Activated naive CD4-positive, alpha-beta T cell (primary cell): ENCODE measurements at places on chromosomes 5 and 9.

GRCh38 chr5:154164249-154164581 is 26.3 kb upstream of the GALNT10 start:
- DNase-seq: no peak

DNA sequence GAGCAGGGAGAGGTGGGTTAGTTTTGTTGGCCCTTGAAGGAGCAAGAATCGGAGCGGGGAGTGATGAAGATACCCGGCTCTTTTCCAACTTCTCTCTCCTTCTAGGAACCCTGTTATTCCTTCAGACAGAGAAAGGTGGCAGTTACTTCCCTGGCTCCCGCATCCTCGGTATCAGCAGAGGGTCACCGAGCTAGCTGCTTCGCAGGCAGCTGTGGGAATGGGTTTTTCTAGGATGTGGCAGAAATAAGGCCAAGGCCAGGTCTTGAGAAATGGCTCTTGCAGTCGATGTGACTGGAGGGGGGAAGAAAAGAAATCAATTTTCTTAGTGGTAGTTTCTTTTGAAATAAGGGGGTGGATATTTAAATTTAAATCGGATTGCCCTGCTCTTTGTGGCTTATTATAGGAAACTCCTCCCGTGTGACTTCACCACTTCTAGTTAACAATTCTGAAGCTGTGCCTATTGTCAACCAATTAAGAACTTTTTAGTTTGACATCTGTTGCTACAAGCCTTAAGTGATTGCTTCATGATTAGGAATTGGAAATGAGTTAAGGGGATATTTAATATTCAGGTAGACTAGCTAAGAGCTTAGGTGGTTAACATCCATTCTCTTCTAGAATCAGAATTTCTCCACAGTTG is 1.4 kb downstream of the SAP30L start:
- DNase-seq: no peak

GRCh38 chr9:96618209-96619123 is 1.2 kb downstream of the CDC14B start:
- no peak for DNase-seq

GRCh38 chr9:89493671-89494070 is 4.2 kb downstream of the SEMA4D start:
- no peak for DNase-seq

DNA sequence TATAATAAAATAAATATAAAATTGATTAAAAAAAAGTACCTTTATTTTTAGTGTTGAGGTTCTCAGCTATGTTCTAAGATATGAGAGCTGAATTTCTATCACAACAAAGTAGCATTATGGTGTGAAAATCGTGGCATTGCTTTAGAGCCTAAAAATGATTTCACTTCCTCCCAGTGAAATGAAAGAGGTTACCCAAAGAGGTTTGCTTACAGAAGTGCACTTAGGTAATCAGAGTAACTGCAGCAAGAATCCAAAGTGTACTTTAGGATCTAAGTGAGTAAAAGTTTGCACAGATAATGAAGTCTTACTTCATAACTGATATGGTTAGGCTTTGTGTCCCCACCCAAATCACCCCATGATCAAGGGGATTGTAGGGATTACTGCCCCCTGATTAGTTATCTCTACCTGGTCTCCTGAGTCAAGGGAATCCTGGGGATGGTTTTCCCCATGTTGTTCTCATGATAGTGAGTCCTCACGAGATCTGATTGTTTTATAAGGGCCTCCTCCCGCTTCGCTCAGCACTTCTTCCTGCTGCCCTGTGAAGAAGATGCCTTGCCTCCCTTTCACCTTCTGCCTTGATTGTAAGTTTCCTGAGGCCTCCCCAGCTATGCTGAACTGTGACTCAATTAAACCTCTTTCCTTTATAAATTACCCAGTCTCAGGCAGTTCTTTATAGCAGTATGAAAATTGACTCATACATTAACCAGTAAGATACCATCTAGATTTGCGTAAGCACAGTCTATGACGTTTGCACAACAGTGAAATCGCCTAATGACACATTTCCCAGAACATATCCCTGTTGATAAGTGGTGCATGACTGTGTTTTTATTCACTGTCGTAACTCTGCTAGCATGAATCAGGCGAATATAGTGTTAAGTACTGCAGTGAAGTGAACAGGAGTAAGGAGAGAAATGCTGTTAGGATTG is 40.3 kb upstream of the LRRC70 start:
- DNase-seq: no peak

DNA sequence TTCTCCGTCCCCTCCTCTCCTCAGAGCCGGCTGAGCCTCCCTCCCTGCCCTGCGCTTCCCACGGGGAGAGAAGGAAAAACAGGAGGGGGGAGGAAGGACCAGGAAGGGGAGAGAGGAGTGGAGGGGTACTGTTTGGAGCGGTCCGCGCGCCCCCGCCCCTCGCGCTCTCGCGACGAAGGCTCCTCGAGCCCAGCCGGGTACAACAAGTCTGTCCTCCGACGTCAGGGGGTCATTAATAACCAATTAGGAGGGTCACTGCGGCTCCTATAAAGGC is 480 bp upstream of the PRDM12 start:
- no peak for DNase-seq

- no peak for DNase-seq
Measured at GRCh38 chr9:133171161-133171961, 7.6 kb upstream of the GBGT1 start.

GRCh38 chr5:69130241-69130640 is 36.4 kb downstream of the SLC30A5 start:
- no peak for DNase-seq

- DNase-seq: no peak
Measured at GRCh38 chr9:118784033-118784432, 585.2 kb downstream of the BRINP1 start.

DNA sequence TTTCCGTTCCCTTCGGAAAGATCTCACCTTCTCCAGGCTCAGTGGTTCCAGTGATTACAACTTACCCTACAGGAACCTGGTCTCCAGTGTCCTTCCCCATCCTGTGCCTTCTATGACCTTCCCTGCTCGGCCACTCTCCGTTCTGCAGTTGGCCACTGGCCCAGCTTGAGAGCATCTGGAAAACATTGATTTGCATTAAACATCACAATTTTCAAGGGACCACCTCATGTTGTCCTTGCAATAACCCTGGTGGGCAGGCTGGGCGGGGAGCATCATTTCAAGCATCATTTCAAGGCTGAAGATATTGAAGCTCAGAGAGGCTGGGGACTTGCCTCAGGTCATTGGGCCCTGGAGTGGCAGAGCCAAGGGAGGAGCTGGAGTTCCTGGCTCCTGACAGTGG is 177.4 kb downstream of the SEC61B start:
- DNase-seq: no peak

DNA sequence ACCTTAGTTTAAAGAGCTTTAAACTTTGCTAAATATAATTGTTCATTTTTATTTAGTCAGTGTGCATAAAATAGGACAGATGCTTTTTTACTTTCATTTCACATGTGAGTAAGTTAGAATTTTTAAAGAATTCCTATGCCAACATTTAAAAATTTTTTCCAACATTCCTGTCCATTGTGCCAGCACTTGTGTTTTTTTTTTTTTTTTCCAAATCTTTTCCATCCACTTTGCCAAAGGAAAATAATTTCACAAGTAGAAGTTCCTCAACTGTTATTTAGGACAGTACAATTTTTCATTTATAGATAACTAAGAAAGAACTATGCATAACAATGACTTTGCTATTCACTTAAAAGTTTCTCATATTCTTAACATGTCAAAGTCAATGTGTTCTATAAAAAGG is 189.5 kb downstream of the ADAMTS6 start:
- DNase-seq: no peak

- no peak for DNase-seq
Measured at GRCh38 chr5:133235696-133236426, 184.0 kb downstream of the HSPA4 start.

GRCh38 chr5:108102463-108102862 is 279.4 kb downstream of the FBXL17 start:
- no peak for DNase-seq

DNA sequence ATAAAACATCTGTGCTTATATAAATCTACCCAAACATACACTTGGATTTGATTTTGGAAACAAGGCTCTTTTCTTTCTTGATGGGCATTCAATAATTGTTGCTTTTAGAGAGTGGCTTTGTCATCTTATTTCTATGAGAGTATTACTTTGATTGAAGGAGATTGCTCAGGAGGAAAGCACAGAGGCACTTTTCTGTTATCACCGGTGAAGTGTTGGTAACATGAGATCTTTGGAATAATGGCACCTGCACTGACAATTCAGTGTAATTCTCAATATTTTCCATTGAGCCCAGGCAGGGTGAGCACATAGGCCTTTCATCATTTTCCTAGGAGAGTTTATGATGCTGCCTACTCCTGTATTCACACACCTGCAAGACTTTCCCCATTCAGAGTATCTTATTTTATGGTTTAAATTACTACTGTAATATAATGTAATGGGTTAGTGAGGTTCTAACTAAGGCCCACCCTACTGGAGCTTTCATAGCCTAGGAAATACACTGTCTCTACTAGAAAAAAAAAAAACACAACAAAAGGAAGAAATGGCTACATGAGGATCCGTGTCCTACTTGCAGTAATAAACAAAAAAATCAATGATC is 244.3 kb downstream of the DENND1A start:
- DNase-seq: no peak

DNA sequence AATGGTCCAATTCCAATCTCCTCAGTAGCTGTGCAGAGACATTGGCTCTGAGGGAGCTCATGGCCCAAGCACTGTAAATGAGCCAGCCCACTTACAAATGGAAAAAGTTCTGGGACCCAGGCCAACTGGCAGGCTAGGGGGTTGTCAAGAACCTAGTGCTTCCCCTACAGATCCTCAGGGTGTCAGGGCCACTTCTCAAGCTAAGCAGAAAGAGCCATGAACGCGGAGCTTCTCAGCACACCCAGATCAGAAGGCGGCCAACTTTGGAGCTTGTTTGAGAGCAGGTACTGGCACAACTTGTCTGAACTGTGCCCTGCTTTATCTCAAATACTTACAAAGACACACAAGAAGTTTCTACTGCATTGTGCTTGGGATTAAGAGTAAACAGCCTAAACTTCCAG is 17.5 kb downstream of the TLE1 start:
- no peak for DNase-seq

- DNase-seq: no peak
Measured at GRCh38 chr5:167426501-167426900, 864.9 kb upstream of the WWC1 start.

GRCh38 chr9:75265525-75265972 is 177.2 kb downstream of the OSTF1 start:
- DNase-seq: peak; percentile 11

GRCh38 chr5:62578540-62578939 is at the start of gene LRRC70:
TSS of gene LRRC70 (plus strand) at chr5:62578819. CDS start at chr5:62579439, 620 bp downstream.
- no peak for DNase-seq

- no peak for DNase-seq
Measured at GRCh38 chr5:179292681-179293635, 52.3 kb downstream of the ADAMTS2 start.

GRCh38 chr9:122159026-122159924 is at the start of the genes MORN5 and NDUFA8:
TSS of gene MORN5 (plus strand) at chr9:122159908. CDS start at chr9:122159973, 65 bp downstream.
TSS of gene NDUFA8 (minus strand) at chr9:122159779. CDS start at chr9:122159677, 102 bp downstream.
- peak; percentile 81 for DNase-seq

DNA sequence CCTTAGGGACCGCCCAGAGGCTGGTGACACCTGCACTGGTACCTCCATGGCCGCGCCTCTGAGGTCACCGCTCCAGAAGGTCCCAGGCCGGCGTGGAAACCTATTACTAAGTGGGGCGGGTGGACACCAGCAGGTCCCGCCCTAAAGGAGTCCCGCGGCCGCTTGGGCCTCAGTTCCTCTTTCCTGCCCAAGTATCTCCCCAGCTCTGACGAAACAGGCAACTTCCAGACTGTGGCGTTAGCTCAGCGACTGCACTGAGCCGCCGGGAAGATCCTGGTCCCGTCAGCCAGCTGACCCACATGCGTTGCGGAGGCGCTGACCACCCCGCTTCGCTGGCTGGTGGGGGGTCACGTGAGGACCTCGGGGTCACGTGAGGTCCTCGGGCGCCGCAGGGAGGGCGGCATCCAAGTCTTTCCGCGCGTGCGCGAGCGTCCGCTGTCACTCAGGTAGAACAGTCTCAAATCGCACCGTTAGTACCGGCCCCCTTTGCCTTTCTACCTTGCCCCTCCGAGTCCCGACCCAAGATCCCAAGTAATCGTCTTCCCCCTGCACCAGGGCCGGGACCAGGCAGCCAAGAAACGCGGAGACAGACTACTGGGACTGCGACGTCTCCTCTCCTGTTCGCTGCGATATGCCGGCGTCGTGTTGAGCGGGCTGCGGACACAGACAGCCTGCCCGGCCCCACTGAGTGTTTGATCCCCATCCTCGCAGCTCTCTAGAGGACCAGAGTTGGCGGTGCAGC is 53.7 kb upstream of the KDM4C start:
- peak; percentile 79 for DNase-seq

DNA sequence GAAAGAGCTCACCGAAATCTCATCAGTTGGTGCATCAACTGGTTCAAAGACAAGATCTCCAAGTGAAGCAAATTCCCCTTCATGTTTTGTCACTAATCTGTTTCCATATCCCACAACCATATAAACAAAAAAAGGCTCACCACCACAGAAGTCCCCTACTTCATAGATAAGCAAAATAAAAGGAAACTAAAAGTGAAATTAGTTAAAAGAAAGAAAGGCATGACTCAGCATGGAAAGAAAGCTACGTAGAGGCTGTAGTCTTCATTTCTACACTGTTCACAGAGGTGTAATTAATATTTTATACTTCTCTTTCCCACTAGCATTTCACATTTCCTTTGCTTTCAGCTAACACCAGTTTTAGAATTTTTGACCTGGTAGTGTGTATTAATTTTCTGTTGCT is 208.0 kb downstream of the CYLC2 start:
- no peak for DNase-seq

- no peak for DNase-seq
Measured at GRCh38 chr9:121750715-121751623, 99.5 kb downstream of the DAB2IP start.

DNA sequence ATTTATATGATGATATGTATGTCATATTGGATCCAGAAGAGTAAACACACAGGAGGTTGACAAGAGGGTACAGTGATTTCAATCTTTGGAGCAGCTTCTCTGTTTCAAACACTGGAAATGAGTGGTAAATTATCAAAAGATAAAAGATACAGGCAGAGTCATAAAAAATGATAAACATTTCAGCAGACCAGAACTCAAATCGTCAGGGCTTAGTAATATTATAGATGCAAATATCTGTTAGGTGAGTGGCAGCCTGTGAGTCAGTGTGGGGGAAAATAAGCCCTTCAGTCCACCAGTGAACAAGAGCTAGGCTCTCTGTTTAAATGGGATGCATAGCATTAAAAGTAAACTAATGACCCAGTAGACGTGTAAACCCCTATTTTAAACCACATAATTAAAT is 1378.1 kb downstream of the EFNA5 start:
- no peak for DNase-seq

- no peak for DNase-seq
Measured at GRCh38 chr5:141805874-141806595, 72.2 kb downstream of the PCDH1 start.

- DNase-seq: no peak
Measured at GRCh38 chr5:125205601-125206225, 459.3 kb upstream of the ZNF608 start.

DNA sequence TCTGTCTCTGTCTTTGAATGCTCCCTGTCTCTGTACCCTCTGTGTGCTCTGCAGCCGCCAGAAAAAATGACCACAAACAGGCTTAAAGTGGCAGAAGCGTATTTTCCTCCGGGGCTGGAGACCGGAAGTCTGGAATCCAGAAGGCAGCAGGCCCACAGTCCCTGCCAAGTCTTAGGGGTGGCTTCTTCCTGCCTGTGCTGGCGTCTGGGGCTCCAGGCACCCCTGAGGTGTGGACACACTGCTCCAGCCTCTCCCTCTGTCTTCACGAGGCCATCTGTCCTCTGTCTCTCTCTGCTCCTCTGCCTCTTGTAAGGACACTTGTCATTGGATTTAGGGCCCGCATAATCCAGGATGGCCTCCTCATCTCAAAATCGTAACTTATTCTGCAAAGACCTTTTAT is 298.4 kb upstream of the IRX4 start:
- DNase-seq: no peak
